NCI-H2081 treated with DMSO at 0.1 percent for 48 hours (cell line): ENCODE measurements at places on chromosomes 2 and 18.

GRCh38 chr18:9392726-9393125 lies 58.2 kb downstream of the TWSG1 start:
- DNase-seq = no peak

DNA sequence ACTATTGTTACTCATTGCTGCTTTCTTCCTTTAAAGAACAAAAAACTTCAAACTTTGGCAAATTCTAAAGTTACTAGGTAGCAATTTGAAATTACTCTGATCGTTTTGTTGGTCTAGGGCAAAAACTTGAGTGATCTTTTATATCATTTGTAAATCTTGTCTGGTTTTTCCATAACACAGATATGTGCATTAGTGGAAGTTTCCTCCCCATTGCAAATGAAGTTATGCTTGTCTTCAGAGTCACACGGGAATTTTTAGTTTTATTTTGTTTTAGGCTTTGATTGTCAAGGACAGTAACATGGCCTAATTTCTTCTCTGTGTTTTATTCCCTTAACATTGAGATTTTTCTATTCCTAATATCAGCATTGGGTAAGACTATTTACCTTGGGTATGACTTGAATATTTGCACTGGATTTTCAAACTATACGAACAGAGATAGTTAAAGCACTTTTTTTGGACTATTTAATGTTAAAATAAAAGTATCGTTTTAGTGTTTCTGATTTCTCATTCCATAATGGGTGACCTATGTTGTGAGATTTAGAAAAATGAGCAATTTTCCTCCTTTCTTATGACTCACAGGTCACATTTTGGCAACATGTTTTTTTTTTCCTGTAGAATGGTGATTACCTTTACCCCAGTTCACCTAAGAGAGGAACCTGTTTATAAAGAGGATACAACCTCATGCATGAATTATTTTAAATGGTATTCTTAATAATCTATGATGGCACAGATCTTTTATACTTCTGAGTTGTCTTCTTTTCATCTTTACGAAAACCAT lies 65.0 kb downstream of the BABAM2 start:
- DNase-seq = no peak

DNA sequence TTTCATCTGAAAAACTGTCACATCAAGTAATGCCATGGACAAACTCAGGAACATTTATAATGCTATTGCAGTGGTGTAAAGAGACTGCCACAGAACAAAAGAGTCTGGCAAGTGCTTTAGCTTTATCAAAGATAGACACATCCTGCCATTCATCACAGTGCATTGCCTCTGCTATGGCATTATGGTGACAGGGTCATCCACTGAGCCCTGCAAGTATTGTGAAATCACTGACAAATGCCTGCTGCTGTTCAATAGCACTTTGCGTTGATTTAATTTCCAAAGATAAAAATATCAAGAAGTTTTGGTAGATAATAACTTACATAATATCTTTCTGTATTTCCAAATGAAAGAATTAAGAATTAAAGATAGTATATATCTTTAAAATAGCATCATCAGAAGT lies 38.7 kb downstream of the NYAP2 start:
- DNase-seq = no peak

DNA sequence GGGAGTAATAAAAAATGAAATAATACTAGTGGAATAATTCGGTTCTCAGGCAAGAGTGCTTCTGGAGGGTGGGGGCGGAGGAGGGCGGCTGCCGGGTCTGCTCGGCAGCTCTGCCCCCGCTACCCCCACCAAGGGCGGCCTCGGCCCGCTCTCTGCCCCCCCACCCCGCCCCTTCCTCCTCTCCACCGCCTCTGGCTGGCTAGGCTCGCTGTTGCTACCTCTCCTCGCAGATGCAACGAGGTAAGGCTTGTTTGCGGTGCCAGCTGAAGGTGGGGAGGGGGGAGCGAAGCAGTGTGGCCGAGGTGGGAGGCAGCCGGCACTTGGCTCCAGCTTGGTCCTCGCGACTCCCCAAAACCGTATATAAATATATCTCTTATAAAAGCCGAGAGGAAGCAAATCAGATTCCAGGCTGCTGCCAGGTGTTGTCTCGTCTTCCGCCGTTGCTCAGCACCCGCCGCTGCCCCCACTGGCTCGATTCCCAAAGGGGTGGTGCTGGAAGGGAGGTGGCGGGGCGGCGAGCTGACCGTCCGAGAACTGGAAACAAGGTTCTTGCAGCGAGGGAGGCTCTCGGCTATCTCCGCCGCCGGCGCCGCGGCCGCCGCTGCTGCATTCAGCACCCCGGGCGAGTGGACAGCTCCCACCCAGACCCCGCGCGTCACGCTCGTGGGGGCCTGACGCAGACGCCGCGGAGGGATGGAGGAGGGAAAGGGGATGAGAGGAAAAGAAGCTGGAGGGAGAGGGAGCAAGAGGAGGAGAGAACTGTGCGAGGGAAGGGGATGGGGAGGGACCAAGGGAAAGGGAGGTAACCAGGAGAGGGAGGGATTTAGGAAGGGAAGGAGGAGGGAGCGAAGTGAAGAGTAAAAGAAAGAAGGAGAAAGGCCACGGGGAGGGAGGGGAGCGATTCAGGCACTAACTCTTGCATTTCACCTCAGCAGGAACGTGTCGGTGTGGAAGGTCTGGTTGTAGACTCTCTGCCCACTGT lies at the start of gene MARCHF4:
MARCHF4 (minus strand) TSS at position 763 of the 982 bp plus-strand sequence. CDS start 2,223 bp downstream, outside the sequence.
- peak; percentile 52 for DNase-seq

DNA sequence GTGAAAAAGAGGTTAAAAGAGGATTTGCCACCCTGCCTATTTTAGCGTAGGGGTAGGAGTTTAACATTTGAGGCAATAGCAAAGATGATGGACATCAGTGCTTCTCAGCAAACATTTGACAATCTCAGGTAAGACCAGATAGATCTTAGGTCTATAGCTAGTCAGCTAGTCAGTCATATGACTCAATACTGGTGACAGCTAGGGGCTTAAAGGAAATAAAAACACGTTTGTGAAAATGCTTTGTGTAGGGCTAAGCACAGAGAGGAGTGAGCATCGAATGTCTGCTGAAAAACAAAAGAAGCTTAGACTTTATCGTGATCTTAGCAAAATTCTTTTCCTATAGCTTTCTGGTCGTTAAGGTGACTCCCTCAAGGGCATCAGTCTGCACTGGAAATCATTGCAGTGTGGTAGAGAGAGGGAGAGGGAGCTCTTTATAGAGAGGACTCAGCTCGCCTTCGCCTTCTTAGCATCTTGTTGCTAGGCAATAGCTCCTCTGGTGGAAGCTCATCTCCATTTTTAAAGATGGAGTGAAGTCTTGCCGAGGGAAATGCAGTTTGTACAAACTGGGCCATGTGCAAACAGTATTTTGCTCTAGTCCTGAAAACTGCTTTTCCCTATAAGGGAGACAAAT lies 62.8 kb upstream of the SLC38A11 start:
- DNase-seq = no peak

DNA sequence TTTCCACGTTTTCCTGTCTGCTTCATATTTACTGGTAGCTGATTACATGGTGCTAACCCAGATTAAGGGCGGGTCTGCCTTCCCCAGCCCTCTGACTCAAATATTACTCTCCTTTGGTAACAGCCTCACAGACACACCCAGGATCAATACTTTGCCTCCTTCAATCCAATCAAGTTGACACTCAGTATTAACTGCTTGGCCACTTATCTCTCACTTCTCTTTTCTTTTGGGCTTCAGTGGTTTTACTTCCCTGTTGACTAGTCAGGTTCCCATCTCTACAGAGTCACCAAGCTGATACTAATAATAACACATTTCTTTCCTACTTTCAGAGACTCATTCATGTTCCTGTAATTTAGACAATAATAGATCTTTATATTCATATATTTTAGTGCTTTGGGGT lies 302.2 kb upstream of the MAP2 start:
- DNase-seq = no peak

DNA sequence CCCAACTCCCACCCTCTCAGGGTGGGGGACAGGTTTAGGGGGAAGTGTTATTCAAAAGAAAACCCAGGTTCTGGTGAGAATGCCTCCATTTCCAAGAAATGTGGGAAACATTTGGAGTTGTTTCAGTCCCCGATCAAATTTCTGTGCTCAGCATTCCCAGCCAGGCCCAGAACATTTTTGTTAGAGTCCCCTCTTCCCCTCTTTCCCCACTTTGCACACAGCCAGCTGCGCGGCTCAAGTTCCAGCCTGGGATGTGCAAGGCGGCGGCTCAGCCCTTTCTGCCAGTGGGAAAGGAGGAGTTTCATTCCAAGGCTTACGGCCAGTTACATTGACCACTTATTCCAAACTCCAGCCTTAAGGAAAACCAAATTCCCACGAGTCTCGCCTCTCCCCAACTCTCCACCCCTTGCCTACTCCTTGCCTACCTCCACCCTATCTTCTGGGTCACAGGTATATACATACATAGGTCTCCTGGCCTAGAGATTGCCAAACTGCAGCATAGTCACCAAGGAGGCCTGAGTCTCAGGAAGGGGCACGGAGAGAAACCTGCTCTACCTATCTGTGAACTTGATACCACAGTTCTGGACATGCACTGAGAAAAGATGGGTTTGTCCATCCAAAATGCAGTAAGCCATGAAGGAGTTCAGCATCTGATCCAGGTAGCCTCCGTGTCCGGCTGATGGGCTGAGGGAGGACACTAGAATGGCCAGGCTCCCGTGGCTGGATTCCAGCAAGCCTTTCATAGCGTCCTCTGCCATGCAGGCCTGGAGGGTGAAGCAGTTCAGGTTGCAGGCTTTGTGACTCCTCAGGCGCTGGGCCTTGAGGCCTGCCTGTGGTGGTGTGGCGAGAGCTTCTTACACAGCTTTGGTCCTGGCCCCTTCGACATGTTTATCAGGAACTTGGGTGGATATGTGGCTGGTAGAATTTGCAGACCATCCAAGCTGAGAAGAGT lies 154.5 kb downstream of the ZFP36L2 start:
- DNase-seq = no peak

GRCh38 chr2:42659609-42660008 lies 91.2 kb downstream of the MTA3 start:
- DNase-seq = no peak

- DNase-seq = no peak
Observed at GRCh38 chr2:28855193-28855592, 14.9 kb downstream of the TRMT61B start.

GRCh38 chr2:215615803-215616174 lies 179.9 kb upstream of the FN1 start:
- DNase-seq = no peak

DNA sequence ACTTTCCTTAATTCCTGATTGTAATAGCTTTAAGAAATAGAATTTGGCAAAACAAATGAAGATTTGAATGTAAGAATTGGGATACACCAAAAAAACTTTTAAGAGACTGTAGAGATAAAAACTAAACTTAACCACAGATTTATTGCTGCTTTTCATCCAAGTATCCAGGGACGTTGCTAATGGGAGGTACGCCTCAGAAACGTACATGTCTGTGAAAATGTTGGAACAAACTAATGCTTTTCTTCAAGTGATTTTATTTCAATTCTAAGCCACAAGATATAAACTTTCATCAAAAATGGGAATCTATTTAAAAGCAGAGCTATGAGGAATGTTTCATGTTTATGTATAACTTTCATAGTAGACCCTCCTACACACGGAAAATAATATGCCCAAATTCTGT lies 66.3 kb downstream of the ARHGAP15 start:
- no peak for DNase-seq

DNA sequence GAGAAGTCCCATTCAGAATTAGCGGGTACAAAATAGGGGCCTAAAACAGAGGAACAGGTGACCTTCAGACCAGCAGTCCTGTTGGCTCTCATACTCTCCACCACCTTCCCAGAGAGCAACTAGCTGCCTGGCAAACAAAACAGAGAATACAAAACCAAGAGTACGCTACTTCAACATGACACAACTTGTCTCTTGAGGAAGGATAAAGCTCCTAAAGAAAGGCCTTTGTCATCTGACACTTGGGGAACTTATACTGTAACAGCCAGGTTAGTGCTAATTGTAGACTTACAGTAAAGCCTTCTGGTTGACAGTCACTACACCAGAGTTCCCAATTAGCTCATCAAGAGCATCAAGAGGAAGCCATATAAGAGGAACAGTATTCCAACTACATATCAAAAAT lies 282.1 kb upstream of the NT5C1B start:
- no peak for DNase-seq

DNA sequence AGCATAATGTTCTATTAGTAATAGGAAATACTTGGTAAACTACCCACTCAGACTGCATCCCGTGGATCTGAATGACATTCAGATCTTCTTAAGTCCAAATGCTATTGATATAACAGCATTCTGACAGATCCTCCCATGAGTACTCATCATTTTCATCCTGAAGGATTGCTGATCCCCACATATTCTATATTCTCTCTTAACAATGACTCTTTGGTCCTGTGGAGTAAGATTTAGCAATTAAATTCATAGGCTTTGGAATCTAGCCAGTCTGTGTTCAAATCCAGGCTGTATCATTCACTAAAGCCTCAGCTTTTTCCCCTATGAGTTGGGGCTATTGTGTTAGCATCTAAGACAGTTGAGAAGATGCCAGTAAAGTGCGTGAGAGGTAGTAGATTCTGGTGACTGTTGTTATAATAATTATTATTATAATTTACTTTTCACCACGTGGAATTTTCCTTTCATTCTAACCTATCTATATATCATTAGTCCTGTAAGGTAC lies 591.3 kb upstream of the SYT4 start:
- DNase-seq = no peak

GRCh38 chr2:6423157-6423556 lies 442.6 kb downstream of the CMPK2 start:
- no peak for DNase-seq

- no peak for DNase-seq
Observed at GRCh38 chr2:50623244-50623643, 408.7 kb downstream of the NRXN1 start.

DNA sequence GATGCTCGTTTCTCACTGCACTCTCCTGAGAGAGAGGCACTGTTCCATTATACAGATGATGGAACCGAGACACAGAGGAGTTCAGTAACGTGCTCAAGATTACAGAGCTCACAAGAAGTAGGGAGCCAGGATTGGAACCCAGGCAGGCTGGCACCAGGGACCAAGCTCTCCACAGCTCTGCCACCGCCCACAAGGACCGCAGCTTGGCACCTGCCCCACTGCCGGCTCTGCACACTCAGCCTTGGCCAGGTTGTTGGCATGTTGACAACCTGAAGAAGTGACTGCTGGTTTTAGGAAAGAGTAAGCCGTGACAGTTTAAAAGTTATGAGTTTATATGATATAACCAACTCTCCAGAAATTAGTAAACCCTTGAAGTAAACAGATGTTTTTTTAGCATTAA lies 48.0 kb upstream of the ITM2C start:
- no peak for DNase-seq

DNA sequence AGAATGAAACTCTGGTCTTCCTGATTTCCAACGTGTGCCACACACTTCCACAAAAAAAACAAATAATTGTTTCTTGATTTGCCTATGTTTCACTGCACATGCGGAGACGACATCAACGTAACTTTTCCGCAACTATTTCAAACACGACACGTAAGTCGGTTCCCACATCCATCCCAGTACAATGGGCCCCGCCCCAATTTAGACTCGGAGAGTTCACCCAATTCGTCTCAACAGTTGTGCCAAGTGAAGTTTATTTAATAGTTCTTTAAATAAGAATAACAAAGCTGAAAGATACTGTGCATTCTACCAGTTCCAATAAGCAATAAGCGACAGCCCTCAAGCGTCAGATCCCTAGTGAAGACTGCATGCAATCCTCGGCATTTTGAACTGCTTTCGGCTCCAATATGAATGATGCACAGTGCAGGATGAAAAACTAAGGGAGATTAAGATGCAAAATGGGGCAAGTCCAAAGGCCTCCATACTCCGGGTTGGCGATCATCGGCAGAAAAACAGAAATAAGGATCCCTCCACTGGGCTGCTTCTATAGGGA lies 664 bp downstream of the CCT4 start:
- no peak for DNase-seq

GRCh38 chr2:230578106-230578505 lies 134.5 kb upstream of the CAB39 start:
- no peak for DNase-seq
